ENCODE measurements at places on chromosomes 1 and 21.

- DNase-seq = no peak
Observed at GRCh38 chr1:177854951-177855350, 114.9 kb downstream of the SEC16B start.

- DNase-seq = no peak
Observed at GRCh38 chr1:192976576-192976975, 82.6 kb downstream of the UCHL5 start.

GRCh38 chr1:159054427-159054826, 22.1 kb downstream of the AIM2 start:
- DNase-seq = no peak

GRCh38 chr1:35539824-35540261, 17.4 kb downstream of the KIAA0319L start:
- DNase-seq = no peak

DNA sequence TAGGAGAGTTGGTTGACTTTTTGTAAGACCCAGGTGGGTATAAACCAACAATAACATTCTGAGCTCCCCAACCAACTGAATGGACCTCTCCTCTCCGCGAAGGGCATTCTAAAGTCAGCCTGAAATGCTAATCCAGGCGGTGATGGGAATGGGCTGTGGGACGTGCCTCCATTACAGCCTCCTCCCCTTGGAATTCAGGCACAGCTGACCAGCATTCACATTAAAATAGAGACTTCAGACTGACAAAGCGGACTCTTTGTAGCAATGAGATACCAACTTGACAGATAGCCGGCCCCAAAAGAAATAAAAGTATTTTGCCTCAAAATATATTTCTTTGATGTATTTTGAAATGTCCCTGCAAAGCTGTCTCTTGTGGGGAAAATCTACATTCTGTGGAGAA, 101.7 kb downstream of the KIF26B start:
- DNase-seq = no peak

DNA sequence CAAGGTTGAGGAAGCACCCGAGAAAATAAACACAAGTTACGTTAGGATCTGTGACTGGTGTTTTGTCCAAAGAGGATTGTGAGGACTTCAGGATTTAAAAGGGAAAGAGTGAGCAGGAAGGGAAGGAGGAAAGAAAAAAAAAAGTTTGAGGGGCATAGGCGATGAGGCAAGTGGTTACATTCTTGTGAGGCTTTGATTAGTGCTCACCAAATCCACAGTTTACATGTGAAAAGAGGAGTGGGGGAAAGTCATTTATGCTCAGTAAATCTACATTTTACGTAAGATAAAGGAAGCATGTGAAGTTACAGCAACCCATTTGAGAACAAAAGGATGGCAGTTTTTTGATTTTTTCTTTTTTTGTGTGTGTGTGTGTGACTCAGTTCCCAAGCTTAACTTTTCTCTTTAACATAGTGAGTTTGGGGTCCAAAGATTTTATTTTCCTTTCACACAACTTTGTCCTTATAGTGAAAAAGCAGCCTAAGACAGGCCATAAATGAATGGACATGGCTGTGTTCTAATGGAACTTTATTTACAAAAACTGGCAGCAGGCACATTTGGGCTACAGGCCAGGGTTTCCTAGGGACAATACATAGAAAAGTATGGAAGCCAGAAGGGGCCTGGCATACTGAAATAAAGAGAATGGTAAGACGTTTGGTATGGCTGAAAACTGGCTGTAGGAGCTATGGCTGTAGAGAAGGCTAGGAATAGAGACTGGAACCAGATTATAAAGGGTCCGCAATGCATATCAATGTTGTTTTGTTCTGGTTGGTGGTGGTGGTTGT, 121.7 kb downstream of the FGGY start:
- DNase-seq = no peak

GRCh38 chr1:1302006-1302430, 5.7 kb downstream of the ACAP3 start:
- no peak for DNase-seq

DNA sequence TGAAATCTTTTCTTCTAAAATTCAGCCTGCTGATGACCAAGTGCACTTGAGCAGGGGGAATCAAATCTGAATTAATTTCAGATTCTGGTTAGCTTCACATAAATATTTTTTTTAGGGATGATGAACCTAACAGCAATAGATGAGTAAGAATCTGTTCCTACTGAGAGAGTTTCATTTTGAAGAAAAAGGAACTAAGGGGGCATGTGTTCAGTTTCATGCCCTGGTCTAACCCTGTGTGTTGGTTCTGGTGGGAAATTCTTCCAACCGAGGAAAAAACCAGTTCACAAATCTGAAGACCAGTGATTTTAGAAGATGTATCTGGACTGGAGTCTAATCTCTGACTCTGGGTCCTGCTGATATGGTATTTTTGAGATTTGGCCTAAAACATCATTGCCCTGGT, 13.7 kb downstream of the SELL start:
- no peak for DNase-seq

- DNase-seq = no peak
Observed at GRCh38 chr1:240018617-240019016, 73.1 kb upstream of the FMN2 start.

- DNase-seq = no peak
Observed at GRCh38 chr1:17191990-17192242, 13.0 kb upstream of the PADI1 start.

- no peak for DNase-seq
Observed at GRCh38 chr1:175494011-175494554, 249.3 kb downstream of the TNR start.

DNA sequence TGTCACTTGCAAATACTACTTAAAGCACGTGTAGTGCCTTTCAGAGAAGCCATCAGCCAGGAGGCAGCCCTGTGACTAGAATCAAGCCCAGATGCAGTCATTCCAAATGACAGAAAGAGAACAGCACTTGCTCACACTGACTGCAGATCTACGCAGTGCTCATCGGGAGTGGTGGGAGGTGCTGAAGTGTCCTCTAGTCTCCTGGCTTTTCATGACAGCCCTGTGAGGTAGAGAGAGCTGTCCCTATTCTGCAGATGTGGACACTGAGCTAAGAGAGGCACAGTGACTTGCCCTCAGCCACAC, 62.3 kb upstream of the EDN2 start:
- DNase-seq = no peak

- no peak for DNase-seq
Observed at GRCh38 chr1:7652061-7652460, 119.0 kb upstream of the VAMP3 start.

DNA sequence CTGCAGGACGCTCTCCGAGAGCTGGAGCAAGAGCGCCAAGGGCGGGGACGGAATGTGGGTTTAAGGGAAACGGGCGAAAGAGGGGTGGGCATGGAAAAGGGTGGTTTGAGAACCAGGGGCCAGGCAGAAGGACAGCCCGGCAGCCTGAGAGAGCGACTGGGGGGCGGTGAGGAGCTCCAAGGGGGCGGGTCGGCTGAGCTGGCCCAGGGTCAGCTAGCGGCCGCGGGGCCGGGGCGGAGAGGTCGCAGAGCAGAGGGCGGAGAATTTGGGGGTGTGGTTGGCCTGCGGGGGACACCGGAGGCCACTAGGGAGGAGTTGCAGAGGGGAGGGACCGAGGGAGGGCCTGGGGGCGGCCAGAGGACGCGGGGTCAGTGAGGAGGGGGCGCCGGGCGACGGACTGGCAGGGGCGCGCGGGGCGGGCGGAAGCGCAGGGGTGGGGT, 54.7 kb downstream of the NDUFS5 start:
- no peak for DNase-seq

DNA sequence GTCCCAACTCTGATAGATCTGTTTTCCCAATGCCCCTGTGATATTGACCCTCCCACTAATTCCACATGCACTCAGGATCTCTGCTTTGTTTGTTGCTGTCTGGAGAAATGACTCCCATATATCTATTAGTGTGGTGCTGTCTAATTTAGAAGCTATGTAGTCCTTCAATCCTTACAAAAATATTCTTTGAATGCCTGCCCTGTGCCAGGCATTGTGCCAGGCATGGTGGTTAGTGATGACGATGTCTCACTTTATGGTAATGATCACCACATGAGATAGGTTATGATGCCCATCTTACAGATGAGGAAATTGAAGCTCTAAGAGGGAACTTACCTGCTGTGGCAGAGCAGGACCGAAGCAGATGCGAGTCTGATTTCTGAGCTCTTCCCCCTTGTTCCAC, 12.9 kb downstream of the MYOG start:
- no peak for DNase-seq

- no peak for DNase-seq
Observed at GRCh38 chr1:202836623-202837403, 26.1 kb downstream of the PCAT6 start.

- DNase-seq = no peak
Observed at GRCh38 chr1:39333296-39333695, 128.8 kb downstream of the MACF1 start.
